ENCODE measurements at places on chromosomes 7 and 10.

- no peak for DNase-seq
Measured at GRCh38 chr10:70135046-70135445, 2.4 kb upstream of the AIFM2 start.

DNA sequence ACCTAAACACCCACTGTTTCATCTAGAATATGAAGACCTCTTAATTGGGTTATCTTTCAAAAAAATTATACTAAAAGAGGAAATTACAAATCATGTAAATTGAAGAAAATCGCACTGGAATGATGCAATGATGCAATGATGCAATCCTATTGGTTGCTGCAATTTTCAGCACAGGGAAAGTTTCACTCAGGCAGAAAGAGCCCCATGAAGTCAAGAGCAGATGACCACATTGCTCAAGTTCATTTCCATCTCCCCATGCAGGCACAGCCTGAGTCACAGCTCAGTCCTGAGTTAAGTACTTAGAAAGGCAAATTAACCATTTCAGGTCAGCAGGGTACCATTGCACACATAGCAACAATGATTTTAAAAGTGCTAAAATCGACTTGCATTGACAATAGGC, 180.3 kb upstream of the MYO3A start:
- DNase-seq: no peak

GRCh38 chr7:101912716-101913110, 95.3 kb downstream of the CUX1 start:
- DNase-seq: no peak

- peak; percentile 14 for DNase-seq
Measured at GRCh38 chr7:141674702-141675101, 27.3 kb downstream of the DENND11 start.

GRCh38 chr10:101223274-101224059, 5.8 kb downstream of the LBX1 start:
- no peak for DNase-seq

DNA sequence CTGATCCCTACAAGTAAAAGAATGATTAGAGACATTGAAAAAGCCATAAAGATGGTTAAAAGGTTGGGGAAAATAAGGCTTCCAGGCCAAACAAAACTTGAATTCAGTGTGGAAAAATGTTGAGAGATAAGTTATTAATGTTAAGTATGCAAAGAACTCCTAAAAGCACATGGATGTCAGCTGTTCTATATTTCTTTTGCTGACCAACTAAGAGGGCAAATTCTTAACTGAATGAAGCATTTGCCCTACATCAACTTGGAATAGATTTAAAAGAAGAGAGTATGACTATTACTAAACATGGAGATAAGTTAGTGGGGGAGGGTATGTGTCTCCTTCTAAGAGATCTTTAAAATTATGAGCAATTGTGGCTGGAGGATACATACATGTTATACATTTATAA, 124.8 kb downstream of the KIAA1217 start:
- DNase-seq: no peak

DNA sequence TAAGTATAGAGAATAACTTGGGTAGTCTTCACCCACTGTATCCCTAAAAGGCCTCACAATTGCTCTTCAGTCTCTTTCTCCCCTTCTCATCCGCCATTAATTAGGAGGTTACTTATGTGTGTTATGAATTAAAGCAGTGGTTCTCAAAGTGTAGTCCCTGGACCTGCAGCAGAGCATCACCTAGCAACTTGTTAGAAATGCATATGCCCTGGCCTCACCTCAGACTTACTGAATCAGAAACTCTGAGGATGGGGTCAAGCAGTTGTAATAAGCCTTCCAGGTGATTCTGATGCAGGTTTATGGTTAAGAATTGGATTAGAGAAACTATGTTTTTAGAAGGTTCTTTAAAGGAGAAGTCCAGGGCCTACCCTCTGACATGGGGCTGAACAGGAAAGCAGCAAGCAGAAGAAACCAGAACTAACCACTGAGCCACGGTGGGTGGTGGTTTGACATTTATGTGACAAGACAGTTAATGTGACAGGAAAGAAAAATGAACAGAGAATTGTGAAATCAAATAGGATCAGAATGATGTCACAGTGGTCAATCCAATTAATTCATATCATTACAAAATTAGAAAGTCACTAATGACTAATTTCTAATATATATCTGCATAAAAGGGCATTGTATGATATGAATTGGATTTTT, 37.6 kb downstream of the ENTPD1 start:
- DNase-seq: peak; percentile 86

GRCh38 chr10:34184397-34184796, 630.7 kb downstream of the PARD3 start:
- DNase-seq: no peak

GRCh38 chr10:123997486-123998196, 95.8 kb downstream of the CHST15 start:
- DNase-seq: peak; percentile 34

DNA sequence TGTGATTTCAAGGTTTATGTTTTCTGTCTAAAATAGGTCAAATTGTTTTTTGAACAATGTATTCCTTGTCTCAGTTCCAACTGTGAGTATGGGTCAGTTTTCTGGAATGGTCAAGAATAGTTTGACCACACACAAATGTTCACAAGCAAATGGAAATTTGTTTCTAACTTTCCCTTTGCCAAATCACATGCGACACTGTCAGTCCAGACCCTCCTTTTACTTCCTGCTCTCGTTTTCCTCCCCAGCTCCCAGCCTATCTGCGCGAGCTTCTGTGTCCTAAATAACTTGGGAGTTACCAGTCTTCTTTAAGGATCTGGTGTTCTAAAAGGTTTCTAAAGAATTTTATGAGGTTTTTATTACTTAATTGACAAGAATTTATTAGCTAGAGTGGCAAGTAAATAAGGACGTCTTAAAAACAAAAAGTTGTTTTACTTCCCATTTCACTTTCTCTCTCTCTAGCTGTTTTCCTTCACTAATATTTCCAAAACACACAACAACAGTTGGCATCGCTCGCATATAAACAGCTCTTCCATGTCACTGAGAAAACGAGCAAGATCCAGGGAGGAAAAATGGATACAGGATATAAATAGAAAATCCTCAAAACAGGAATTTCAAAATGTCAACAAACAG, 266.1 kb upstream of the KLF6 start:
- no peak for DNase-seq

- DNase-seq: no peak
Measured at GRCh38 chr7:94400643-94401427, 6.1 kb downstream of the COL1A2 start.

GRCh38 chr10:124305984-124306383, 112.7 kb downstream of the OAT start:
- no peak for DNase-seq

Measured in Kasumi-1 (cell line).